Activated gamma-delta T cell (primary cell): ENCODE measurements at places on chromosomes 5 and 9.

- no peak for DNase-seq
Measured at GRCh38 chr9:111712369-111712768, 51.0 kb downstream of the GNG10 start.

- no peak for DNase-seq
Measured at GRCh38 chr5:138664276-138664943, 88.8 kb upstream of the CTNNA1 start.

DNA sequence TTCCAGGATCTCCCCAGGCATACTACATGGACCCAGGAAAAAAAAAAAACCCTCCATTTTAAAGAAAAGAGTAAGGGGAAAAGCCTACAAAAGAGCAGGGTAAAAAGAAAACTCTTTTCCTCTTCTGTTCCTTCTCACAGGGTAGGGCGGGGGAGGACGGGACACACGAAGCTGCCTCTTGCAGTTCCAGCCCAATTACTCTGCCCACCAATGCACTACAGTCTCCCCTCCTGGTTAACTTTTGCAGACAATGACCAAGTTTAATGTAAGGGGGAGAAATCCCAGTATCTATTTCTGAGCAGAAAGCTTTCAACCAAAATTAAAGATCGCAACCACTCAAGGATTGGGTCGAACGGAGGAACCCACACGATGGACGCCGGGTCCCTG is 1.3 kb downstream of the BRD3 start:
- DNase-seq = no peak

DNA sequence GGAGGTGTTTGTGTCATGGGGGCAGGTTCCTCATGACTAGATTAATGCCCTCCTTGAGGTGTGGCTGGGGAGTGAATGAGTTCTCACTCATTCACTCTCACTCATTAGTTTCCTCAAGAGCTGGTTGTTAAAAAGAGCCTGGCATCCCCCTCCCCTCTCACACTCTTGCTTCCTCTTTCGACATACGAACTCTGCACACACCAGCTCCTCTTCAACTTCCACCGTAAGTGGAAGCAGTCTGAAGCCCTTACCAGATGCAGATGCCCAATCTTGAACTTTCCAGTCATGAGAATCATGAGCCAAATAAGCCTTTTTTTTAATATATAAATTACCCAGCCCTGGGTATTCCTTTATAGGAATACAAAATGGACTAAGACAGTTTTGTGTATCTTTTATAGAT is 82.5 kb downstream of the SPRY4 start:
- no peak for DNase-seq

DNA sequence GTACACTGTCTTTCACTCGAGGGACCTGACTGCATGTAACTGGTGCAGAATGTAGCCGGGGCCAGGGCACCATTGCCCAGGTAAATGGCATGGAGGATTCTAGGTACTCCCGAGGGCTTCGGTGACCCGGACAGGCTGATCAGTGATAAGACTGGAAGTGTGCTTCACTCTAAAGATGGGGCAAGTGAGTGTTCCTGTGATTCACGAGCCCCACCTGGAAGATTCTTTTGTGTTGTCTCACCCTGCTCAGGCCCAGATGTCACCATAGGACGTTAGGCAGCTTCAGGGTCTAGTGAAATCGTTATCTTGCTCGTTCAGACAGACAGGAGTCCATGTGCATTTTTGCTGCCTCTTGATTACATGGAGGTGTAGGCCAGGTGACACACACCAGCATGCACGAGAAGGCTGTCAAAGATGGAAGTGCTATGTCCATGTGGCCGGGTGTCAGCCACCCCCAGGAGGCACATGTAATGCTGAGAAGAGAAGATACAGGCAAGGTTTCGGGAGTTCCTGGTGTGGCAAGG is 73.9 kb downstream of the WNK2 start:
- DNase-seq = no peak

- DNase-seq = no peak
Measured at GRCh38 chr5:82340799-82341198, 62.6 kb upstream of the RPS23 start.

DNA sequence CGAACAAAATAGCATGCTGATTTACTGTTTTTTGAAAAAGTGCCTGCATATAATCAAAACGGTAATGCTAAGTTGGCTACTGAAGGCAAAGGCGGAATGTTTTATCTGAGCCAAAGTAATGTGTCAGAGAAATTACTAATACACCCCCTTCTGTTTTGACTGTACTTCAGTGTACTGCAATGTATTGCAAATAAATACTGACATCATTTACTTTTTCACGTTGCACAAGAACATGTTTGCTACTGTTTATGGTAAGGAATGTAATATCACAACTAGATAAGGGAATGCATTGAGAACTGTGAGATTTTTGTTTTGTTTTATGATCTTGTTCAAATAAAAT is 813 bp upstream of the AGTPBP1 start:
- no peak for DNase-seq

GRCh38 chr5:9288234-9288633 is 257.6 kb downstream of the SEMA5A start:
- no peak for DNase-seq
